ENCODE measurements at places on chromosomes 7 and 10.

- no peak for DNase-seq
These were observed 25.3 kb upstream of the NUDCD3 start for GRCh38 chr7:44515590-44516268.

GRCh38 chr7:98862716-98863420 lies 6.9 kb downstream of the TMEM130 start:
- DNase-seq = no peak

- DNase-seq = peak; percentile 74
These were observed 1.1 kb downstream of the RHOBTB1 start for GRCh38 chr10:60942788-60943315.

GRCh38 chr10:55368467-55368866 lies 567.4 kb upstream of the PCDH15 start:
- DNase-seq = no peak

- DNase-seq = no peak
These were observed 93.1 kb downstream of the STRA8 start for GRCh38 chr7:135326636-135327280.

- no peak for DNase-seq
These were observed 191.1 kb downstream of the KCND2 start for GRCh38 chr7:120464104-120464503.

DNA sequence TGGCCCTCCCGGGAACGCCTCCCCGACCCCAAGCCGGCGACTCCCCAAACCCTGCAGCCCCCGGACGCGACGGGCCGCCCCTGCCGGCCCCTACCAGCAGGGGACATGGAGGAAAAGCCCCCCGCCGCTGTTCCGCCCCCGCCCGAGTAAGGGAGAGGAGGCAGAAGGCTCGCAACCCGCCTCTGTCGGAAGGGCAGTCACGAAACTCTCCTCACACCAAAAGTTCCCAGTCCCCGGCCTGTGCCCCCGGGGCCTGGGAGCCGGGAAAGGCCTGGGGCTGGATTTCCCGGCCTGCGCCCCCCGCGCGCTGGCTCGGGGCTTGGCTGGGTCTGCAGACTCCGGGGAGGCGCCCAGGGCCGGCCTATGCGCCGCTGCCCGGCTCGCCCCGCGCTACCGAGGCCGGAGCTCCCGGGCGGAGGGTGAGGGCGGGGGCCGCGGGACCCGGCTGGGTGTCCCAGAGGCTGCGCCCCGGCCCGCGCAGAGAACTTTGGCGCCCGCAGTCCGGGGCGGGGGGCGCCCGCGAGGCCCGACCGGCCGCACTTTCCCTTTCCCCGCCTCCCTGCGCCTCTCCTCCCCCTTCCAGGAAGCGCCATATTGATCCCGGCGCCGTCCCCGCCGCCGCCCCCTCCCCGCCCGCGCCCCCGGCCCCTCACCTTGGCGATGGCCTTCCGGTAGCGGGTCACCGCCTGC lies 728 bp downstream of the PARD3 start:
- DNase-seq = peak; percentile 72

DNA sequence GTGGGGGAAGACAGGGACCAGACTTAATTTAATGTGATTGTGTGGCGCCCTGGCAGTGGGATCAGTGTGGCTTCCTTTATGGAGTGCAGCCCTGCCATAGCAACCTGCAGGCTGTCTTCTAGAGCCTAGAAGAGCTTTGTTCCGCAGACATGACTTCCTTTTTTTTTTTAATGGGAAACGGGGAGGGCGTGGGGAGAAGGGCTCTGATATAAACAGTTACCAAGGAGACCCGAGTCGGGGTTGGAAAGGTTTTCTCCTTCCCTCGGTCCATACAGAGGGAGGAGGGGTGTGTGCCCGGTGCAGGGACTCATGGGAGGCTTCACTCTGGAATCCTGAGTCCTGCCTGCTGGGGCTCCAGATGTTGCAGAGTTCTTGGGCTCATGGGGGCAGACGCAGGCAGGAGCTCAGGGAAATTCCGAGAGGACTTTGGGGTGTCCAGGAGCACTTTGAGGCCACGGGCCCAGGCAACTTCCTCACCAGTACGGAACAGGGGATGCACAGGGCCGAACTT lies 26.9 kb downstream of the TMEM120A start:
- no peak for DNase-seq

- DNase-seq = no peak
These were observed 28.3 kb downstream of the NCAPG2 start for GRCh38 chr7:158676171-158676840.

DNA sequence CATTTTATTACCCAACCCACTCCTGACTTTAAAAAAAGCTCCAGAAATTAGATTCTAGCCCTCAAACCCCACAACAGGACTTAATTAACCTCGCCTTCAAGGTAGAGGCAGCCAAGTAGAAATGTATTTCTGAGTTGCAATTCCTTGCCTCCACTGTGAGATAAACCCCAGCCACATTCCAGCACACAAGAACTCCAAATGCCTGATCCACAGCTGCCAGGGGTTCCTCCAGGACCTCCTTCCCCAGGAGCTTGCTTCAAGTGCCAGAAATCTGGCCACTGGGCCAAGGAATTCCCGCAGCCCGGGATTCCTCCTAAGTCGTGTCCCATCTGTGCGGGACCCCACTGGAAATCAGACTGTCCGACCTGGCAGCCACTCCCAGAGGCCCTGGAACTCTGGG lies 25.9 kb upstream of the ARL4A start:
- DNase-seq = no peak

DNA sequence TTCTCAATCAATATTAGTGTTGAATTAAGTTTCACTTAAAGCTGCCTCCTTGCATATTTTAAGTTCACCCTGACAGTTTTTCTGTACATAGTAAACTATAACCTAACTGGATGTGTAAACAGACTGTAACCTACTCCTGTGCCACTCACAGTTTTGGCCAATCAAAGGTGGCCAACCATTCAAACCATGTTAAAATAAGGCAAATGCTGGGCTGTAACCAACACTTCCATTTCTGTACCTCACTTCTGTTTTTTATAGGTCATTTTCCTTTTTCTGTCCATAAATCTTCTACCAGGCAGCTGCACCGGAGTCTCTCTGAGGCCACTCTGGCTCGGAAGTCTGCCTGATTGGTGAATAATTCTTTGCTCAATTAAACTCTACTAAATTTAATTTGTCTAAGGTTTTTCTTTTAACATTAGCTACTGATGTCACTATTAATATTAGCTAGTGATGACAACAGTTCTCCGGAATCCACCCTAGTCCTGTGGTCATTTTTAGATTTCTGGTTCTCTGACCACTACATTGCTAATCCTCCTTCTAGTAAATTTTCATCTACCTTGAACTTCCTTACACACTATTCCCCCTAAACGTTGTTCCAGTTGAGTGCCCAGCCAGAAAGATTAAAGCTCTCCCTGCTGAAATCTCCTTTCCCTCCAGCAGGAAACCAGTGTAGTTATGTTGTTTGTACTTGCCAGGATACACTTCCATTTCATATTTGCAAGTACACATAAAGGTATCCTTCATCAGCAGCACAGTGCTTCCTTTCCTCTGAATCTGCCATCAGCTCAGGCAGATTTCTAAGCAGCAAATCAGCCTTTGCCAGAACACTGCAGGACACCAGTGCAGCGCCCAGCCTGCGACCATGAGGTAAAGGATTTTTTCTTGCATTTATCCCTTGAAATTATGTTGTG lies 18.6 kb upstream of the IFIT2 start:
- no peak for DNase-seq

DNA sequence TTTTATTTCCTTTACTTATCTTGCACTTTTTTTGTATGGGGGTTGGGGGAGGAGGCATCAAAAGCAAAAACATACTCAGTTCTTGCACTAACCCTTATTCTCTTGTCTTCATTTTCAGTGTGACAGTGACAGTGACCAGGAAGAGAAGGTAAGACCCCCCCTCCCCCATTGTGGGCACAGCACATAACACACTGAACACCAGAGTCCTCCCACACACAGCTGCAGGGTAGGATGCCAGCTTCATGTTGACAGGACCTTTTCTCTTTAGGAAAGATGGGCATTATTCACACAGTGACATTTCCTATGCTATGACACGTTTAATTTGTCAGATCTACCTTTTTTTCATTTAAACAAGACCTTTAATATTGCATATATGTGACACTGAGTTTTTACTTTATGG lies 696.3 kb upstream of the GALNT17 start:
- peak; percentile 42 for DNase-seq

GRCh38 chr10:97711640-97712572 lies 1.6 kb upstream of the MARVELD1 start:
- no peak for DNase-seq

DNA sequence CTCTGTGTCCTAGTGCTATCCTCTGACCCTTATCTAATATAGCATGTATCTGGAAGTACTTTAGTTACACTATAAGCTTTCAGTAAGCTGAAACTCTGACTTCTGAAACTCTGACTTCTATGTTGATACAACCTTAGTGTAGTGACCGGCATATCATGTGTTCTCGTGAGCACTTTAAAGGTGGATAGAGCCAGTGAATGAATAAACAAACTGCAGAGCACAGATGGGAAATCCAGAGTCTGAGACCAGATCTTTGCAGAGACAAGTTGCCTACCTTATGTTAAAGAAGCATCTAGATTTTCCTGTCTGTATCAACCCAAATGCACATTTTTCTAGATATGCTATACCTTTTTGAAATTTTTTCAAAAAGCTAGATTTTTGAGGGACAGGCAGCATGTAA lies 3.5 kb downstream of the ACTA2 start:
- no peak for DNase-seq

GRCh38 chr10:93541402-93542357 lies 24.8 kb upstream of the FFAR4 start:
- DNase-seq = no peak

DNA sequence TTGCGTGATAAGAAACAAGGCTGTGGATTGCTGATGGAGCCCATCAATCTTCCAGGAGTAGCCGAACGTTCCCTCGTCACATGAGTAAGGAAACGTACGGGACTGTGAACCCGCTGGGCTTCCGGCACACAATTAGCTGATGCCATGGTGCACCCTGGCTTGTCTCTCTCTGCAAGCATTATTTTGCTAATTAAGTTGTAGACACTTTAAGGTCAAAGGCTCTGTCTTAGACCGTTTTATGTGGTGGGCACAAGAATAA lies 50.9 kb downstream of the ADARB2 start:
- no peak for DNase-seq

- no peak for DNase-seq
These were observed 86.8 kb upstream of the ZMIZ1 start for GRCh38 chr10:78981970-78982281.

- no peak for DNase-seq
These were observed 115.5 kb downstream of the AGMO start for GRCh38 chr7:15446280-15446679.

GRCh38 chr10:122140941-122141623 lies 130.0 kb upstream of the BTBD16 start:
- DNase-seq = peak; percentile 35

DNA sequence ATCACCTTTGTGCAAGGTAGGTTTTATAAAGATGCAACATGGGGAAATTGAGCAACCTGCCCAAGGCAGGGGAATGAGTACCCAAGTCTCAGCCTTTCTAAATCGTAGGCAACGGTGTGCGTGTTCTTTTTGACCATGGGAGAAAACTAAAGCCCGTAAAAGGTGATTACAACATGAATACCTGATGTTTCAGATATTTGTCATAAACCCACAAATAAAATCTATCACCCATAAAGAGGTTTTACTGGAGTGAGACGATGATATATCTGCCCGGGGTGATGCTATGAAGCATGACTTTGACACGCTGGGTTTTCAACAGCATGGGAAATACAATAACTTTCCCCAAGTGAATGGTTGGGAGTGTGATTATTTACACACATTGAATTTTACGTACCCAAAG lies 406.3 kb upstream of the KLF6 start:
- no peak for DNase-seq

GRCh38 chr7:14009453-14010418 lies 20.3 kb upstream of the ETV1 start:
- no peak for DNase-seq

GRCh38 chr7:148296994-148297644 lies 293.4 kb upstream of the C7orf33 start:
- DNase-seq = no peak

DNA sequence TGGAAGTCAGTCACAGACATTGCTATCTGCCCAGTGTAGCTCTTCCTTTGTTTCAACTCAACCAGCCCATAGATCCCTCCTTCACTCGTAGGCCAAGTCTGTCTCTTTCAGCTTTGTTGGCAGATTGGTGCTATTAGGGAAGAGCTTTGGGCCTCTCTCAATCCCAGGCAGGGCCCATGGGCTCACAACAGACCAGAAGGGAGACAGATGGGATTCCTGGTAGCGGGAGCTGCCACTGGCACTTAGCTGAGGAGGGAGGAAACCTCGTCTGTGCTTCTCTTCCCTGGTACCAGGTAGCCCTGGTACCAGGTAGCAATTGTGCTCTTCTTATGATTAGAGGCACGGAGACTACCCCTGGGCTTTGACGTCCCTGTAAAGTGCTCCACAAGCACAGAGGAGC lies 592.0 kb downstream of the TYW1 start:
- DNase-seq = no peak

GRCh38 chr10:62239994-62240393 lies 28.6 kb downstream of the RTKN2 start:
- no peak for DNase-seq

DNA sequence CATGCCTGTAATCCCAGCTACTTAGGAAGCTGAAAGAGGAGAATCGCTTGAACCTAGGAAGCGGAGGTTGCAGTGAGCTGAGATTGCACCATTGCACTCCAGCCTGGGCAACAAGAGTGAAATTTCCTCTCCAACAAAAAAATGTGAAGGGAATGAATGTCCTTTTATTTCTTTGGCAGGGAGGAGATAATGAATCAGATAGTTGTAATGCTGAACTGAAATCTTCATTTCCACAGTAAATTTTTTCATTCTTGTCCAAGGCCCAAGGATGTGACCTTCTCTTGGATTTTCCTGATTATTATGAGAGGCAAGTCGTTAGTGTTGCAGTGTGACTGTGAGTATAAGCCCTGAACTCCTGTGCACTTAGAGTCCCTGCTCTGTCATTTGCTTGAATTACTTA lies 13.6 kb downstream of the STAMBPL1 start:
- DNase-seq = no peak

- DNase-seq = no peak
These were observed 39.3 kb downstream of the INSIG1 start for GRCh38 chr7:155336812-155337602.

DNA sequence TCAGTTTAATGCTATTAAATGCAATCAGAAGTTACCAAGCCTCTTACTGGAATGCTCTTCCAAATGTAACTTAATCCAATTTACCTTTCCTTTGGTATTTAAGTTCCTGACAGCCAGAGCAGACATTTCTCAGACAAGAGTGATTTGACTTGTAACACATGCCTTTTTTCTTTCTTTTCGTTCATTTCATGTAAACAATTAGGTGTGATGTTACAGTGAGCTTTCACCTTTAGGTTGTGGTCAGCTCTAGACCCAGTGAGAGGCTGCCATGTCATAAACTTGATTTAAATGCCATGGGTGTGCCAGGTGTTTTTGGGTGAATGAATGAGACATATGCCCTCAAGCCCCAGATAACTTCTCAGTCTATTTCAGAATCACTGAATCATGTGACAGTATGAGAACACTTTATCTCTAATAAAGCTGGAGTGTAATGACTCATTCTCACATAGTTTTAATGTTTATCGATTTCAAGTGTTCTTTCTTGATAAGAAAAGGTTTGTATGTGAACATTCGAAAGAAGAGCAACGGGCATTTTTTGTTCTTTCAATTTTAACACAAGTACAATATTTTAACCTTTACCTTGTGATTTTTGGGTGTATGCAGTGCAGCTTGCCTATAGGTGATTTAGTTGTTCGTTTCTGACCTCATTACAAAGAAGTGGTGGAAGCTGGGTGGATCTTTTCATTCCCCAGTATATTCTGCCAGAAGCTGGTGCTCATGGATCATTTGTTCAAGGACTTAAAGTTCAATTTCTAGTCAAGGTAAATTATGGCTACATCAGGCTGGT lies 61.5 kb downstream of the CHN2 start:
- no peak for DNase-seq
